Activated CD8-positive, alpha-beta memory T cell treated with anti-CD3 and anti-CD28 coated beads, Interleukin-2, amount 50 U/mL, for 48 hours (primary cell): ENCODE measurements at places on chromosomes 2 and 18.

DNA sequence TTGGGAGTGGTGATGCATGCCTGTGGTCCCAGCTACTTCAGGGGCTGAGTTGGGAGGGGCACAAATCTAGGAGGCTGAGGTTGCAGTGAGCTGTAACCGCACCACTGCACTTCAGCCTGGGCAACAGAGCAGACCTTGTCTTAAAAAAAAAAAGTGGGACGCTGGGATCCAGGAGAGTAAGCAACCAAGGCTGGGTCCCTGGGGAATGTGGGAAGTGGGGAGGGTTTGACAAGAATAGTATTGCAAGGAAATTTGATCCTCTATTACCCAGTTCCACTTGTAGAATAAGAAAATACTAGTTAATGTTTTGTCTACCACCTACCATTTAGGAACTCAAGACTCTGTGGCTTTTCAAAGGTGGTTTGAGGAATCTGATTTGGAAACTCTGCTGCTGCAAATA lies 21.1 kb upstream of the DYTN start:
- DNase-seq, result no peak

DNA sequence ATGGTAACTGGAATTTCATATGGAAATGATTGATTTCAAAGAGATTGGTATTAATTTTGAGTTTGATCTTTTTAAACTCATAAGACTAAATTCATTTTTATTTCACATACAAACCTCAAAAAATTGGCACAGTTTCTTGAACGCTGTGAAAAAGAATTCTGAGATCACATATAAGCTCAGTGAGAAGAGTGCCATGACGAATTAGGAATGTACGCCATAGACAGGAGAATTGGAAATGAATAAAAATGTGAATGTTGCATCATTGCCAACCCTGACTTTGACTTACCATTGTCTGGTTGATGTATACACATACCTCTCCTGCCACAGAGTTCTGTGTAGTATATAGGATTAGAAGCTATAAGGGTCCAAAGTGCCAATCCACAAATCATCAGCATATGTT lies 290.4 kb upstream of the ZC3H15 start:
- no peak for DNase-seq

- no peak for DNase-seq
Measured at GRCh38 chr2:25141120-25141519, 27.3 kb downstream of the POMC start.

GRCh38 chr2:235765181-235765820 lies 271.5 kb downstream of the AGAP1 start:
- DNase-seq, result no peak

DNA sequence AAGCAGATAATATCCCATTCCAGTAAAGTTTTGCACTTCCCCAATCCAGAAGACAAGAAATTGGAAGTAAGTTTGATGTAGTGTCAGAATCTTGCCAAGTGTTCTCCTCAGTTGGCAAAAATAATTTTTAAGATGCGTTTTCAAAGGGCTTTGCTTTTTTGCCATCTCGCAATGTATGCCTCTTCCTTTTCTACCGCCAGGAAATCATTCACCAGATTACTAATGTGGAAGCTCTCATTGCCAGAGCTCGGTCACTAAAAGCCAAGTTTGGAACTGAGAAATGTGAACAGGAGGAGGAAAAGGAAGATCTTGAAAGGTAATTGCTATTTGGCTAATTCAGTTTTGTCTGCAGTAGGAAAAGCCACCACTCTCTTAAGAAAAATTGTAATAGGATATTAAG lies 110.7 kb downstream of the RAB3GAP1 start:
- no peak for DNase-seq

- DNase-seq, result no peak
Measured at GRCh38 chr2:113127646-113128570, 510 bp downstream of the IL1RN start.

DNA sequence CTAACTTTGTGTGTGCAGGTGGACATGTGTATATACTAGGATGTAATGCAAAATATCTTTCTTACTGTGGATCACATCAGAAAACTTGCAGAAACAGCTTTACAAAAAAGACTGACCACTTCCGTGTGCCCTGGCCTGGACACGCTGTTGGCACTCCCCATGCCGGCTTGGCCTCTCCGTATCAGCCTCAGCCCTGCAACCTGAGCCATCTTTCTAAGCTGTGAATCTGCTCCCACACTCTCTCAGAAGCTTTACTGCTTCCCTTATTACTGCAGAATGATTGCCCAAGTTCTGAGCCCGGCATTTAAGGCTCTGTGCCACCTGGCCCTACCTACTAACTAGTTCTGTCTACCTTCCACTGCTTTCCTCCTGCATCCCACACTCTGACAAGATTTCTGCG lies 37.8 kb downstream of the MYO7B start:
- DNase-seq, result no peak

DNA sequence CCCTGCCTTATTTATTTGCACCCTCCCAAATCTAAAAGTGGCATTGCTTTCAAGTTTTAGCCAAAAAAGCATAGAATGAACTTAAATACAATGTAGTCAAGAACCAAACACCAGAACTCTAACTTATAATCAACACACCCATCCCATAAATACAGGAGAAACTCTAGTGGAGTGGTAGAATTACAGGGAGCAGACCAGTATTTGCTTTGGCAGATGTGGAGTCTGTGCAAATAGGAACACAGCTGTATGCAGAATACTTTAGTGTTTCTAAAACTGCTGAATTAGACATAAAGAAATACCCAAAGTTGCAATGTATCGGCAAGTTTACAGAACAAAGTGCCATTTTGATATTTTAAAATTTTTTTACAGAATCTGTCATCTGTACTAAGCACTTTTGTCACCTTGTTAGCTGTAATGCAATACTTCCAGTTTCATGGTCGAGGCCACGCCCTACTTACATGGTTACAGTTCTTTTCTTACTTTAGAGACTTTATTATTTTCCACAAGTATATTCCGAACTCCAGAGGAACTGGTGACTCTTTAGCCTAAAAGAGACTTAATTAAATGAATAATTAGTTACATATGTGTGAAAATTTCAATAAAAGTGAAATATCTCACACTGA lies 23.7 kb upstream of the COL5A2 start:
- no peak for DNase-seq

DNA sequence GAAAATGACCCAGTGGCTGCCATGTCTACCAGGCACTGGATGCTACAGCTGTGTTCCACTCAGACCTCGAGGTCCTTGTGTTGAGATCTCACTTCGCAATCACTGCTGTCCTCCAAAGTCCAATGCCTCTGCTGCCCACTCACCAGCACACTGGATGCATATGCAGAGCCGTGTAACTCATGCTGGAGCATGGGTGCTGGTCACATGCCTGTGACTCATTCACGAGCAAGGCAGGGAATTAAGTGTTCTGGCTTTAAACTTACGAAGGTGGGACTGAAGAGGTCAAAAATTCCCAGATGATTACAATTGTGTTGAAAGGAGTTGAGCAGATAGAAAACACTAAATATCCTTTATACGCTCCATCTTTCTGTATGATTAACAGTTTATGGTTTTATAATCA lies 417.5 kb downstream of the NUP35 start:
- no peak for DNase-seq

DNA sequence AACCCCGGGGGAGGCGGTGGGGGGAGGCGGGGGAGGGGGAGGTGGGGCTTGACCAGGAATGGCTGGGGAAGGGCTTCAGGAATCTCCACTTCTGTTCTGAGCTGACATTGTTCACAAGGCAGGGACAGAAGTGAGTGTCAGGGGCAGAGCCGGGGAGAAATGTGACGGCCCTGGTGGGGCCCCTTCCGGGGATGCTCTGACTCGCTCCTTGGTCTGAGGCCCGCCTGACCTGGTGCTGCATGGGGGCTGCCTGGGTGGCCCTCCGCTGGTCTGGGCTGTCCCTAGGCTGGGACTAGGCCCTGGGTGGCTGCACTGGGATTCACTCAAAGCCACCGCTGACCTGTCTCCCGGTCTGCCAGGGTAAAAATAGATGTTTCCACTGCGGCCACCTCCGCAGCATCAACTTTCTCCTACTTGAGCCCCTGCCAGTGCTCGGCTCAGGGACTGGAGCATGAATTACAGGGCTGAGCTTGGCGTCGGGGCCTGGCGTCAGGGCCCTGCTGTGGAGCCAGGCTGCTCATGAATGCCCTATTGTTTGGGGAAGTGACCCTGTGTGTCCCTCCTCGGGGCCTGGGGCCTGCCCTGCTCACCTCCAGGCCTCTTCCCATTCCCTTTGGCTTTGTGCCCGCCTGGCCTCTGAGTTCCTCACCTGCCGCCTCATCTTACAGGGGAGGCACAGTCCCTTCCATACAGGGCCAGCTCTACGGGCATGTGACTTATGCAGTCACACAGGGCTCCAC lies 247.5 kb downstream of the DYSF start:
- DNase-seq, result no peak

DNA sequence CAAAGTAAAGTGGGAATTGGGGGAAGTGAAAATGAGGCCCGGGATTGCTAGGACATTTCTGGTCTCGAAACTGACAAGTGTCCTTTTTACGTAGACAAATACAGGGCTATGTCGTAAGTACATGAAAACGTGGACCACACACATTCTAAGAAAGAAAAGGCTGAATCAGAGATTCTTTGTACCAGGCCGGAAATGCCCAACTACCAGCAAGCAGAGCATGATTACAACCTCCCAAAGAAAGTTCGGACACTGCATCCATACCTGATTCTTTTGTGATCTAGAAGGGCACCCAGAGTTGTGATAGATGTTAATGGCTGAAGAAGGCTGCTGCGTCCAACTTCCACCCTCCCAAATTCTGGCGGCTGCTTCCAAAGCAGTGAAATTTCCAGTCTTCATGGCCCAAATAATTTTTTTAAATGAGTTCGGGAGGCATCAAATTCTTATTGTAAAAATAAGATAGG lies 1.7 kb downstream of the RBMS1 start:
- no peak for DNase-seq

DNA sequence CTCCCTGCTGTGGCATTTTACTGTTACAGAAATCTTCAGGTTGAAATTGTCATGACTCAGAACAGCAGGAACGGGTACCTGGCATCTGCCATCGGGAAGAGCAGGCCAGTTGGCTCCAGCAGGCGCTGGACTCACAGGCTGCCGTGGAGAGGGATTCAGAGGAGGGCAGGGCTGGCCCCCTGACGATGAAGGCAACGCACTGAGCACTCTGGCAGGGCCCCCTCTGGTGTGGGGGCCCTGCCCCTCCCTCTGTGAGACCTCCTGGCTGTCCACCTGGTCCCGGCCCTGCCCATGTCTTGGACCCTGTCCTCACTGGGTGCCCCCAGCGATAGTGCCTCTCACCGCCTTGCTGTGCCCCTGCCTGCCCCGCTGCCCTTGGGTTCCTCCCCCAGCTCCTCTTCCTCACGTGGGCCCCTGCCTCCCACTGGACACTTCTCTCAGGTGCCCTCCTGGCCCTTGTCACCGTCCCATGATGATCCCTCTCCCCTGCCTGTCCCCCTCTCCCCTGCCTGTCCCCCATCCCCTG lies 23.3 kb upstream of the ALLC start:
- DNase-seq, result peak; percentile 15

GRCh38 chr2:196224756-196225155 lies 53.4 kb upstream of the STK17B start:
- no peak for DNase-seq

- DNase-seq, result no peak
Measured at GRCh38 chr18:72063001-72063400, 481.1 kb downstream of the CBLN2 start.

GRCh38 chr2:234830853-234831252 lies 121.0 kb upstream of the SH3BP4 start:
- no peak for DNase-seq

- peak; percentile 33 for DNase-seq
Measured at GRCh38 chr2:109380502-109381326, 233.1 kb downstream of the SEPTIN10 start.

GRCh38 chr2:237451643-237452469 lies 35.2 kb upstream of the MLPH start:
- peak; percentile 39 for DNase-seq

DNA sequence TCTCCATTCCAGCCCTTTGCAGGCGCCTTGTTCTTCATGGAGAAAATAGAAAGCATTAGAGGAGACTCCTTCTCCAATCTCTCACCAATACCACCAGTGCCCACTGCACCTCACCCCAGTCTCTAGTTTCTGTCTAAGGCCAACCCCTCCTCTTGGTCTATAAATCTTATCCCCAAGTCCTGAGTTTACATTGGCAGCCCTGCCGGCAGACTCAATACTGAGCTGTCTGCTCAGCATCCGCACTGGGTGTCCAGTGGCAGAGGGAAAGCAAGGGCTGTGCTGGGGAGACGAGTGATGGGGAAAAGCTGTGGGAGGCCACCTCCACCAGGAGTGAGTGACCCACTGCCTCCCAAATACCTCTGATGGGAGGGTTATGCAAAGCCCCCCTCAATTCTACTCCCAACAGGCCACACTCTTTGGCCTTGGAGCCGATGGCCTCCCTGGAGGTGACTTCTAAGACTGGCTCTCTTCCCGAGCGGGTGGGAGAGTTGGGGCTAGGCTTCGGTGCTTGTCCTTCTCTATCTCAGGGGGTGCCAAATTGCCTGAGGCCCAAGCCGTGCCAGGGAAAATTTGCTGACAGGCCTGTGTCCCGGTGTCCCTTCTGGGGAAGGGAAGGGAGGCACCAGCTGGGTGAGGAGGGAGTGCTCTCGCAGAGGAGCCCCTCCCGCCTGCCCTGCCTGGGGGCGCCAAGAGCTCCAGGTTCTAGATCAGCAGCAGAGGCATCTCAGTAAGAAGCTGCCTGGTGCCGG lies 165.2 kb upstream of the MSH6 start:
- no peak for DNase-seq

DNA sequence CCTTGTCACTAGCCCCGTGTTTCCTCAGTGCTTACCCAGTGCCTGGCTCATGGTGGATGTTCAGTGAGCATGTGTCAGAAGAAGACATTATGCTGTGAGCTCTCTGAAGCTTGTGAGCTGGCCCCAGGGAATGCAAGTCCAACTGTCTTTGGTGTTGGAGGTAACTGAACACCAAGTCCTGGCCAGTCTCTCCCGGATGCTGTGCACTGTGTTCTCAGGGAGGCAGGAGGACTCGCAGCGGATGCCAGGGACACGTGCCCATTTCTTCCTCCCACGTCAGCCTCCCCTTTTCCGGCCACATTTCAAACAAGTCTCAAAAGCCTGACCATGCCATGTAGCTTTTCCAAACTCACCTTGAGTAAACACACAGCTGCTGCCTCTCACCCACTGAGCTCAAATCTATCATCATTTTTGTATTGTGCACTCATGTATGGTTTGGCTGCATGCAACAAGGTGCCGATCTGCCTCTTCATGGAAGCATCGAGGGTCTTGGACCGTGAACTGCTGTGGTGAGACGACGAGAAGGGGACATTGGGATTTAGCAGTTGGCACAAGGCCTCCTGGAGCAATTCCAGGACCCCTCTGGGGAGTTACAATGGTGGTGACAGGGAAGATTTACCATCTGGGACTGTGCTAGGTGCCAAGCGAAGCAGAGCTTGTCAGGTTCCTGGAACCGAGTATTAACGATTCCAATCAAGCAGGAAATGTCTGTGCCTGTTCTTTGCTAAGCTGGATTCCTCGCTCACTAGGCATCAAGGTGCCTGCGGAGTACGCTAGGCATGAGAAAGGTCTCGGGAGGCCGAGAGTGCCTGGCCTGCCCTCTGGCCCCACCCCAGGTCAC lies 44.4 kb upstream of the MGAT4A start:
- no peak for DNase-seq

GRCh38 chr2:102053096-102053495 lies 61.3 kb downstream of the IL1R2 start:
- no peak for DNase-seq

GRCh38 chr2:28447086-28447485 lies 48.8 kb upstream of the PLB1 start:
- DNase-seq, result no peak

GRCh38 chr2:85436836-85437487 lies 18.4 kb downstream of the SH2D6 start:
- DNase-seq, result no peak
